ENCODE measurements at places on chromosomes 3 and 15. TPM values are rescaled to one million over a fixed set of nuclear protein-coding genes. Genes with fewer than 3 reads are reported as not detected.

Gene PLA2G4E
- not detected for total RNA-seq

Gene LOXL1
- 0.49 TPM for total RNA-seq

Gene GOLGA6L26
- total RNA-seq, result not detected

Gene DPPA2
- not detected for total RNA-seq

Gene GOLGA6L10
- total RNA-seq, result 0.69 TPM

Gene WNT7A
- total RNA-seq, result 0.19 TPM

Gene LTF
- total RNA-seq, result not detected

Gene FGF12
- total RNA-seq, result 0.69 TPM

Gene ETV5
- 30.2 TPM for total RNA-seq

Gene TRPM7
- total RNA-seq, result 23.1 TPM

Gene STAB1
- 0.05 TPM for total RNA-seq

Gene KCTD6
- total RNA-seq, result 8.4 TPM

Gene RFTN1
- total RNA-seq, result 4.0 TPM

Gene MEGF11
- 0.39 TPM for total RNA-seq

Gene MYL3
- not detected for total RNA-seq

Gene GPR62
- total RNA-seq, result not detected

Gene NAALADL2
- 0.23 TPM for total RNA-seq

Gene MED12L
- 0.39 TPM for total RNA-seq

Gene MYNN
- total RNA-seq, result 11.7 TPM

Gene CPEB1
- total RNA-seq, result 2.9 TPM

Gene NDN
- total RNA-seq, result 0.08 TPM

Gene TTLL13
- total RNA-seq, result 0.09 TPM

Gene FBN1
- total RNA-seq, result 5.0 TPM

Gene CCNDBP1
- 26.7 TPM for total RNA-seq

Gene SLC15A2
- total RNA-seq, result 0.07 TPM

Gene GOLGA6A
- 0.05 TPM for total RNA-seq

Gene PIERCE2
- total RNA-seq, result 4.7 TPM

Gene SCAANT1
- not detected for total RNA-seq

Gene CHDH
- 1.9 TPM for total RNA-seq

Gene C3orf38
- 18.0 TPM for total RNA-seq

Gene ZNF280D
- 13.3 TPM for total RNA-seq

Gene DENND6A
- 6.7 TPM for total RNA-seq

Gene STRIT1
- total RNA-seq, result not detected

Gene GNAT1
- total RNA-seq, result not detected

Gene HLTF
- total RNA-seq, result 22.6 TPM

Gene WHAMM
- total RNA-seq, result 6.9 TPM
